ENCODE measurements at places on chromosomes 1 and 21.

- DNase-seq: no peak
Measured at GRCh38 chr1:155079487-155080311, 1.1 kb downstream of the EFNA3 start.

GRCh38 chr21:33937931-33938339 lies 22.3 kb upstream of the ATP5PO start:
- DNase-seq: no peak

DNA sequence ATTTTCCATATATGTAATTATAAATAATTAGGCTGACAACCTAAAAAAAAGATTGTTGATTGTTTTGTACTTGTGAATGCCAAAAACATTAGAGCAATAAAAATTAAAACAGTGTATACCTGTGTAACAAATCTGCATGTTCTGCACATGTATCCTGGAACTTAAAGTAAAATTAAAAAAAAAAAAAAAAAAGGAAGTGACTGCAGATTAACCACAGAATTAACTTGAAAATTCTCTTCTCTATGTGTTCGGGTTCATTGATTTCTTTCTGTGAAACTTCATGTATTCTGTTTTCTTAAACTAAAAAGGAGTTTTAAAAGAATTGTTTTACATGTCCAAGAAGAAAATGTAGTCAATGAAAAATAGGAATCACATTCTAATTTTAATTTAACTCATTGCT lies 95.7 kb downstream of the FASLG start:
- no peak for DNase-seq

DNA sequence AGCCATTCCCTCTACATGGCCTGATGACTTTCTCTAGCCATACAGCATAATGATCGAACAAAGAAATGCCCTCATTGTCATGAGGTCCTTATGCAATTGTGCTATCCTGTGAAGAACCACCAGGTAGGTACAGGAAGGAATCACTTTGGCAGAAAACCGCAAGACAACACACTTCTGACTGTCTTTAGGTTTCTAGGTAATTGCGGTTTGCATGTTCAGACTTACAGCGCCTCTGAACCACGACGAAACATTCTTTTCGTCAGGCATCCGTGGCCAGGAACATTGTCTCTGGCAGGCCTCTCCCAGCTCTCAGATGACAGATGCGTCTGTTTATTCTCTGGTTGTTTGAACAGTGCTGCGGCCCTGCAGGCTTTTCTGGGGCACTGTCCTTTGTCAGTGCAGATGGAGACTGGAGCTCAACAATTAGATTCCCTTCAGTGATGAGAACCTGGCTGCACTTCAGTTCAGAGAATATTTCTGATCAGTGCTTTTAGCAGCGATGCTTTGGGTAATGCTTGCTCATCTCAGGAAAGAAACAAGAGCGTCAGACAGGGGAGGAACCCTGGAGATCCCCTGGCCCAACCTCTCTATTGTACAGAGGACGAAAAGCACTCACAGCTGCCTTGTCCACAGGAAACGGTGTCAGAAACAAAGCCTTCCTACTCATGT lies 63.4 kb downstream of the B3GALT5 start:
- no peak for DNase-seq

DNA sequence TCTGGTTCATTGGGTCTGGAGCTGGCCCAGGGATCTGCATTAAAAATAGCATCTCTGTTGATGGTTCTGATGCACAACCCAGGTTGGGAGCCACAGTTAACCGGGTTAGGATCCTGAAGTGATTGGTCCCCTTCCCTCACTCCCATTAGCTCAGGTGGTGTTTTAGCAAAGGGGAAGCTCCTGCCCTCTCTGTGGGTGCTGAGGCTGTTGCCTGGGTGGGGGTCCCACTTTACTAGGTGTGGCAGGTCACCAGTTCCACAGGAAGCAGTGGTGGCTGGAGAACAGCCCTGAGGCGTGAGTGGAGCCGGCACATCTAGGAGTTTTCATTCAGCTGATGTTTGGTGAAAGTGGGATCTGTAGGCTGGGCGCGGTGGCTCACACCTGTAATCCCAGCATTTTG lies 86.5 kb downstream of the MAN1C1 start:
- no peak for DNase-seq

DNA sequence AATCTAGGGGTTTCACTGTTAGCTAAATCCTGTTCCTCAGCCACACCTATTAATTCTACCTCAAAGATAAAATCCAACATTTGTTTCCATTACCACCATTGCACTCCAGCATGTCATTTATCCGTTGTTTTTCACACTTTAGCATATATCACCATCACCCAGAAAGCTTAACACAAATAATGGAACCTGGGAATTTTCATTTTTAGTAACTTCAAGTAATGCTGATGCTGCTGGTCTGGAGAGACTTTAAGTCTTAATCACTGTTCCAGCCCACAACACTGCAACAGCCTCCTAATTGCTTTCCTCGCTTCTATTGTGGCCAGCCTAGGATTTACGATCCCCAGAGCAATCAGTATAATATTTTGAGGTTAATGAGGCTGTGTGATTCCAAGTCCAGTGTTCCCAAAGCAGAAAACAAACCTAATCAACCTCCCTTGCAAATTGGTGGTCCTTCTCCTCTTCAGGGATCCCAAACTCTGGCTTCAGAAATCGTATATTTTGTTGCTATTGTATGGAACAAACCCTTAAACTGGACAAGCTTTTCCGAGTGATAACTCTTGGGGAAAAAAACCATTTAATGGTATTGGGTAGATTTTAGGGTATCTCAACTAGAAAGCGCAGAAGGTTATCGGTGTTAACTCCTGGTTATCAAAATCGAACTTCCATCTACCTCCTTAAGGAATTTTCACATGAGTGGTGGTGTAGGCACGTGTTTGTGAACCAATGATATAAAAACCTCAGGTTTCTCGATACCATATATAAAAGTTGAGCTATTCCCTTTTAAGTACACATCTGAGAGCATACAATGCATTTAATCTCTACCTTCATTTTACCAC lies 50.0 kb upstream of the BOLA1 start:
- no peak for DNase-seq

Data from cardiac fibroblast (primary cell).